ENCODE measurements at places on chromosomes 4 and X.
A peak's percentile ranks its signal among the peaks of the same experiment; 100 is the strongest.

GRCh38 chrX:17860811-17861488 is at the start of gene RAI2:
Gene RAI2 (minus strand): TSS chrX:17861298. CDS start chrX:17802010, 59,288 bp downstream.
- H3K4me3 ChIP-seq: peak within 1 kb of the TSS; percentile 13
- H3K27me3 ChIP-seq: peaks cover 75% of the 10 kb centered on the region
- H3K4me1 ChIP-seq: peaks cover 6% of the 10 kb centered on the region
- no peak for DNase-seq
- no peak within 1 kb of the TSS for H3K27ac ChIP-seq
- H3K36me3 ChIP-seq: peaks cover 7% of the 10 kb centered on the region

DNA sequence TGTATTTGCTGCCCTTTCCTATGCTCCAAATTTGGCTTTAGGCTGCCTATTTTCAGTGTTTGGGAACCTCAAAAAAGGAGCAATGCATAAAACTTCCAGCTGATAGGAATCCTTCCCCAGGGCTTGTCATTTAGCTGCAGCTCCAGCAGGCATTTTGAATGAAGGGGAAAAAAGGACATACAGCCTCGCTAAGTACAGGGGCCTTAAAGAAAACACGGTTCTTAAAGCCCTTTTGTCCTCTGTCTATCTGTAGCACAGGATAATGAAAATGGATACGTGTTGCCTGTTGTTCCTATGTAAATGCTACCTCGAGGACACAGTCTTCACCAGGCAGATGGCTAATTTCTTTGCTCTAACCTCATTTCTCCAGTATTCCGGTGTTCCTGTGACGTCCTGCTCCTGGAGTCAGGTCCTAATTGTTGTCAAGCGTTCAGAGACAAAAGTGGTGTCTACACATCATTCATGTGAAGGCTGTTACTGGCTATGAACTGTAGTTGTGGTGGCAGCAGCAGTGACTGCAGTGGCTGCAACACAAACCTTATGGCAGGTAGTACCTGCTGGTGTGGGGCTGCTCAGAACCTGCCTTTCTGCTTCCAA is 117.4 kb downstream of the MGST2 start:
- H3K4me1 ChIP-seq: no peaks in the 10 kb centered on the region
- no peak overlapping the region for H3K4me3 ChIP-seq
- no peaks in the 10 kb centered on the region for H3K27me3 ChIP-seq
- no peak overlapping the region for H3K27ac ChIP-seq
- no peaks in the 10 kb centered on the region for H3K36me3 ChIP-seq
- no peak for DNase-seq

GRCh38 chr4:78749258-78749971 is 26.7 kb upstream of the BMP2K start:
- H3K4me1 ChIP-seq: no peaks in the 10 kb centered on the region
- H3K36me3 ChIP-seq: no peaks in the 10 kb centered on the region
- no peaks in the 10 kb centered on the region for H3K27me3 ChIP-seq
- H3K27ac ChIP-seq: no peak overlapping the region
- H3K4me3 ChIP-seq: no peak overlapping the region
- DNase-seq: no peak

- H3K27ac ChIP-seq: no peak overlapping the region
- DNase-seq: peak; percentile 16
- no peaks in the 10 kb centered on the region for H3K27me3 ChIP-seq
- no peak overlapping the region for H3K4me3 ChIP-seq
- no peaks in the 10 kb centered on the region for H3K36me3 ChIP-seq
Measured at GRCh38 chr4:18923496-18924161, 902.1 kb upstream of the LCORL start.

DNA sequence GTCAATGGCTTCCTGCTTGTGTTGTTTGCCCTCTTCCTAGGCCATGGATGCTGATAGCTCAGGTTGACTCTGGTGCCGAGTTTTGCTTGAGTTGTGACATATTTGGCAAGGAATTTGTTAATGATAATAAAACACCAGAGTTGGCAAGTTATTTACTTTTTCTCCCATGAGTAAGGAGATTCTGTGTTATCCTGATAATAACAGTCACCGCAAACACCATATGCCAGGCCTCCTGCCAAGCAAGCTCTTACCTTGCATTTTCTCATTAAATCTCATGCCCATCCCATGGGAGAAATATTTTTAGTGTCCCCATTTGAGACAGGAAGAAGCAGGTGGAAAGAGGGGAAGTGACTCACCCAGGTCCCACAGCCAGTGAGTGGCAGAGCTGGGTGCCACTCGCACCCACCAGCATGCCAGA is 67.4 kb upstream of the CLCN4 start:
- H3K4me1 ChIP-seq: peaks cover 15% of the 10 kb centered on the region
- no peak overlapping the region for H3K4me3 ChIP-seq
- peak overlapping the region; percentile 49 for H3K27ac ChIP-seq
- H3K27me3 ChIP-seq: no peaks in the 10 kb centered on the region
- DNase-seq: peak; percentile 71

GRCh38 chrX:74423289-74423998 is 2.2 kb downstream of the SLC16A2 start:
- H3K4me1 ChIP-seq: no peaks in the 10 kb centered on the region
- peaks cover 7% of the 10 kb centered on the region for H3K27me3 ChIP-seq
- no peak for DNase-seq
- no peak overlapping the region for H3K27ac ChIP-seq

- H3K36me3 ChIP-seq: peaks cover 7% of the 10 kb centered on the region
- DNase-seq: no peak
- H3K4me3 ChIP-seq: no peak overlapping the region
- no peaks in the 10 kb centered on the region for H3K27me3 ChIP-seq
- H3K27ac ChIP-seq: no peak overlapping the region
Measured at GRCh38 chr4:122977103-122977502, 54.7 kb upstream of the NUDT6 start.

- H3K36me3 ChIP-seq: no peaks in the 10 kb centered on the region
- H3K4me1 ChIP-seq: no peaks in the 10 kb centered on the region
- peak; percentile 17 for DNase-seq
- H3K4me3 ChIP-seq: no peak overlapping the region
- H3K27me3 ChIP-seq: no peaks in the 10 kb centered on the region
- no peak overlapping the region for H3K27ac ChIP-seq
Measured at GRCh38 chr4:133775881-133776280, 425.7 kb downstream of the PABPC4L start.

DNA sequence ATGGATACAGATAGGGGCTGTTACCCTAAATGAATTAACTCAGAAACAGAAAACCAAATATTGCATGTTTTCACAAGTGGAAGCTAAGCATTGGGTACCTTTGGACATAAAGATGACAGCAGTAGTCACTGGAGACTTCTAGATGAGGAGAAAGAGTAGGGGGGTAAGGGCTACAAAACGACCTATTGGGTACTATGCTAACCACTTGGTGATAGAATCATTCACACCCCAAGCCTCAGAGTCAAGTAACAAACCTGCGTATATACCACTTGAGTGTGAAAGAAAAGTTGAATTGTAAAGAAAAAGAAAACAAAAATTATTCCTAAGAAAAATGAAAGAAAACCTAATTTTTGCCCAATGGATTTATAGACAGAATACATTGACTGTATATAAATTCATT is 7.7 kb upstream of the ARAP2 start:
- no peaks in the 10 kb centered on the region for H3K4me1 ChIP-seq
- H3K4me3 ChIP-seq: no peak overlapping the region
- DNase-seq: no peak
- no peak overlapping the region for H3K27ac ChIP-seq

- H3K36me3 ChIP-seq: no peaks in the 10 kb centered on the region
- no peak overlapping the region for H3K4me3 ChIP-seq
- no peaks in the 10 kb centered on the region for H3K27me3 ChIP-seq
- no peak overlapping the region for H3K27ac ChIP-seq
- no peaks in the 10 kb centered on the region for H3K4me1 ChIP-seq
Measured at GRCh38 chr4:138689187-138689586, 326.4 kb upstream of the NOCT start.

DNA sequence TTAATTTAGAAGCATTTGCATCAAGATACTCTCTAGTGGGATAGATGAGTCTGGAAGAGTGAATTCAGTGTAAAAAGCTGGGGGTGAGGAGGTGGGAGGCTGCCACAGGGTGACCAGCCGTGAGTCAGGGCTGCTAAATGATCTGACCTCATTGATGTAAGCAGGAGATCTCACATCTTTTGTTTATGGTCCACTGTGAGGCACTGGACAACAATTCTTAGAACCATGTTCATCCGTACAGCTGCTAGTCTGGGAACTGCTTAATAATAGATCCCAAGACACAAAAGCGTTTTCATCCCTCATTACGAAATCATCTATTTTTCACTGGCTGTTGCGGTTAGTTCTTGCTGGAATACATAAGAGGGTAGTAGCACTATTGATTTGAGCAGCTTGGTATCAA is 14.1 kb downstream of the KLF3 start:
- peaks cover 45% of the 10 kb centered on the region for H3K4me1 ChIP-seq
- no peak overlapping the region for H3K4me3 ChIP-seq
- peak overlapping the region; percentile 77 for H3K27ac ChIP-seq

GRCh38 chr4:177384856-177385397 is 57.3 kb downstream of the AGA start:
- H3K27ac ChIP-seq: no peak overlapping the region
- no peak overlapping the region for H3K4me3 ChIP-seq
- peaks cover 5% of the 10 kb centered on the region for H3K4me1 ChIP-seq
- DNase-seq: no peak
- no peaks in the 10 kb centered on the region for H3K27me3 ChIP-seq

GRCh38 chr4:1721003-1721665 is at the start of the genes TACC3 and TMEM129:
Gene TACC3 (plus strand): TSS chr4:1721521. CDS start chr4:1723422, 1,901 bp downstream.
Gene TMEM129 (minus strand): TSS chr4:1721323. CDS start chr4:1720837, 486 bp downstream.
- peak within 1 kb of the TSS; percentile 93 for H3K4me3 ChIP-seq
- H3K4me1 ChIP-seq: peaks cover 20% of the 10 kb centered on the region
- no peaks in the 10 kb centered on the region for H3K27me3 ChIP-seq
- peak; percentile 97 for DNase-seq
- peak within 1 kb of the TSS; percentile 81 for H3K27ac ChIP-seq

GRCh38 chrX:130118441-130119311 is 8.4 kb upstream of the ELF4 start:
- H3K27me3 ChIP-seq: peaks cover 27% of the 10 kb centered on the region
- DNase-seq: peak; percentile 73
- no peak overlapping the region for H3K27ac ChIP-seq
- H3K36me3 ChIP-seq: peaks cover 6% of the 10 kb centered on the region
- no peak overlapping the region for H3K4me3 ChIP-seq

DNA sequence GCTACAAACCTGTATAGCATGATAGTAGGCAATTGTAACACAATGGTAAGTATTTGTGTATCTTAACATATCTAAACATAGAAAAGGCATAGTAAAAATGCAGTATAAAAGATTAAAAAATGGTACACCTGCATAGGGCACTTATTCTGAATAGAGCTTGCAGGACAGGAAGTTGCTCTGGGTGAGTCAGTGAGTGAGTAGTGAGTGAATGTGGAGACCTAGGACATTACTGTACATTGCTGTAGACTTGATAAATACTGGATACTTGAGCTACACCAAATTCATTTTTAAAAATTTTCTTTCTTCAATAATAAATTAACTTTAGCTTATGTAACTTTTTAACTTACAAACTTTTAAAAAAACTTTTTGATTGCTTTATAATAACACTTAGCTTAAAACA is 68.2 kb upstream of the MAML3 start:
- peak; percentile 40 for DNase-seq
- no peak overlapping the region for H3K4me3 ChIP-seq
- H3K4me1 ChIP-seq: peaks cover 5% of the 10 kb centered on the region
- peak overlapping the region; percentile 51 for H3K27ac ChIP-seq

- peaks cover 16% of the 10 kb centered on the region for H3K4me1 ChIP-seq
- peak; percentile 12 for DNase-seq
- no peak overlapping the region for H3K4me3 ChIP-seq
- H3K27ac ChIP-seq: no peak overlapping the region
- no peaks in the 10 kb centered on the region for H3K27me3 ChIP-seq
- peaks cover 48% of the 10 kb centered on the region for H3K36me3 ChIP-seq
Measured at GRCh38 chr4:102541697-102542096, 40.5 kb downstream of the NFKB1 start.

DNA sequence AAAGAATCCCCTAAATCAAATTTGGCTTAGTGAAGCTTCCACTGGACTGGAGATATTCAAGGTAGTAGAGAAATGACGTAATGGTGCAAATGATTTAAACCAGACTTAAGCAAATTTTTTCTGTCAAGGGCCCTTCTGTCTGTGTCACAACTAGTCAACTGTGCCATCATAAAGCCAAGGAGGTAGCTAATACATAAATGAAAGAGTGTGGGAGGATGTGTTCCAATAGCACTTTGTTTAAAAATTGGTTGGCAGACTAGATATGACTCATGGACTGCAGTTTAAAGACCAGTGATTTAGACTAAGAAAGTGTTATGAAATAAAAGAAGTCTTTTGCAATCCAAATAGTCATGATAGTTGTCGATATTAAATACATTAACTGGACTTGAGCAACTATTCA is 24.3 kb upstream of the TEX13C start:
- peaks cover 9% of the 10 kb centered on the region for H3K36me3 ChIP-seq
- H3K27me3 ChIP-seq: no peaks in the 10 kb centered on the region
- DNase-seq: peak; percentile 57
- H3K4me3 ChIP-seq: no peak overlapping the region
- H3K27ac ChIP-seq: peak overlapping the region; percentile 47

DNA sequence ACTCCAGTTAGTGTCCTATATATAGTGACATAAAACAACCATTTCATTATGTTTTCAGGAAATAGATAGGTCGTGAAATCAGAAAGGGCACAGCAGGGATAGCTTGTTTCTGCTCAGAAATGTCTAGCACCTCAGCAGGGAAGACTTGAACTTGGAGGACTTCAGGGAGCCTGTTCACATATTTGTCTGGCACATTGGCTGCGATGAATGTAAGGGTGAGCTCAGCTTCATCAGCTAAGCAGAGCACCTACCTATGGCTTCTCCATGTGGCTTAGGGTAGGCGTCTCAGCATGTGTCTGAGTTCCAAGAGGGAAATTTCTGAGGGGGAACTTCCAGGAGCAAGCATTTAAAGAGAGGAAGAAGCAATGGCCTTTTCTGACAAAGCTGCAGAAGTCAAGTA is 126.2 kb downstream of the PCDH10 start:
- no peaks in the 10 kb centered on the region for H3K4me1 ChIP-seq
- no peak overlapping the region for H3K4me3 ChIP-seq
- DNase-seq: no peak

DNA sequence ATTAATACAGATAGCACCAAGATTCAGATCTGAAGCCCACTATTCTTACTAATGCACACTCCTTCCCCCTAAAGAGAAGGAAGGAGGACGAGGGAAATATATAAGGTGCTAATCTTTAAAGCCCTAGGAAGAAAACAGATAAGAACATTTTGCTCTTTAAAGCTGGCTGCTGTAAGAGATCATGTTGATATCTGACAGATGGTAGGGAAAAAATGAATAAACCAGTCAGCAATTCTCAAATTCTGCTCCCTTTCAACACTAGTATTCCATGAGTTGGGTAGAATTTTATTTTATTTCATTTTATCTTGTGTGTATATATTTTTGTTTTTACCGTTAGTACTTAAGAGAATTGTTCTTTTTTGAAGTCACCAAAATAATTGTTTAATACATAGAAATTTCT is 19.2 kb downstream of the OTC start:
- no peaks in the 10 kb centered on the region for H3K36me3 ChIP-seq
- DNase-seq: no peak
- no peak overlapping the region for H3K27ac ChIP-seq
- H3K27me3 ChIP-seq: peaks cover 31% of the 10 kb centered on the region
- no peak overlapping the region for H3K4me3 ChIP-seq
- no peaks in the 10 kb centered on the region for H3K4me1 ChIP-seq

DNA sequence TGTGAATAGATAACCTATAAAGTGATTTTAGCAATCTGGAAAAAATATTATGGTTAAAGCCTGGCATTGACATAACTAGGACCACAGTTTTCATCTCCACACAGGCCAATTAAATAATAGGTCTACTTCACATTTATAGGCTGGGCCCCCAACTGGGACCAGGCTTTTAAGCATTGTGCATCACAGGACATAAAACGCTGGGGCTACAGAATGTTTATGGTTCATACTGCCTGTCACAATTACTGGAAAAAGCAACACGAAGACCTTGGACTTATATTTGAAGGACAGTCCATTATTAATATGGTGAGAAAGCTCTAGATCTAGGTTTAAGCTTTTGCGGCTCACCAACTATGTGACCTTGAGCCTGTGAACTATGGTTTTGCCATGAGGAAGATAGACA is 94.2 kb downstream of the MFAP3L start:
- H3K4me3 ChIP-seq: no peak overlapping the region
- no peaks in the 10 kb centered on the region for H3K36me3 ChIP-seq
- H3K27ac ChIP-seq: no peak overlapping the region

Measured in MCF 10A (cell line).